ENCODE measurements at places on chromosomes 13 and 19.

GRCh38 chr13:76885203-76886004 lies 801 bp downstream of the KCTD12 start:
- peak; percentile 49 for DNase-seq

- no peak for DNase-seq
These were observed 20.1 kb downstream of the N4BP2L1 start for GRCh38 chr13:32407854-32408253.

GRCh38 chr13:110925023-110925612 lies 10.2 kb upstream of the ANKRD10 start:
- DNase-seq, result no peak

- DNase-seq, result no peak
These were observed 21.1 kb downstream of the FGF9 start for GRCh38 chr13:21691928-21692327.

- DNase-seq, result no peak
These were observed 308.4 kb downstream of the FGF9 start for GRCh38 chr13:21979161-21979806.

GRCh38 chr13:51006067-51006845 lies 96.7 kb downstream of the RNASEH2B start:
- no peak for DNase-seq

DNA sequence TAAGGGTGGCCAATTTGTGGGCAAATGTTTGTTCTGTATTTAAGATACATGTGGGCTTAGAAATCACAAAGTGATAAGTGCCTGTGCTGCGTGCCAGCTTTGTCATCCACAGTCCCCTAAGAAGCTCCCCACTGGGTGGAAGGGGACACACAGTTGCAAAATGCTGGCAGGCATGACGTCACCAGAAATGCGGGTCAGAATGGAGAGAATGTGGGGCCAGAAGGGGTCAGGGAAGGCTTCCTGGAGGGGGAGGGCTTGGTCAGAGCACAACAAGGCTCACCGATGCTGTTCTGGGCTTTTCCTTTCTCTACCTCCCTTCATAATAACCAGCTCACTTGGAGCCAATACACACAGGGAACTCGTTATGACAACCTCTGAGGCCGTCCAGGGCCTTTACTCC lies 207.3 kb downstream of the URI1 start:
- no peak for DNase-seq

GRCh38 chr19:35213663-35214632 lies 14.6 kb downstream of the FAM187B start:
- no peak for DNase-seq

All from GOT3 (cell line).